ENCODE measurements at places on chromosomes 7 and 10.

DNA sequence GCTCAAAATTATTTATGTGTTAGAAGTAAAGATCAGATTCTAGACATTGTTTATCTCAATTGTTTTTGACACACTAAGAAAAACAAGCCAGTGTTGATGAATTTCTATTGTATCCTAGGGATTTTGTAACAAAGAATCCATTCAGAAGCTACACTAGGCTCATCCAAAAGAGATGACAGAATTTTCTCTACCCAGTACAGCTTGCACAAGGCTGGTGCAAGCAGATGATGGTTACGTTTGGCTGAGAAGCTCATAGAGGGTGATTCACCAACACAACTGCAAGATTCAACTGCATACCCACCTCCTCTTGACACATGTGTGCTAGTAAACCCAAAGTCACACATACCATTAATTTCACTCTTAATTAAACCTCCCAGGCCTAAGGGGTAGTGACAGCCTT, 20.8 kb downstream of the GRM3 start:
- DNase-seq, result no peak

DNA sequence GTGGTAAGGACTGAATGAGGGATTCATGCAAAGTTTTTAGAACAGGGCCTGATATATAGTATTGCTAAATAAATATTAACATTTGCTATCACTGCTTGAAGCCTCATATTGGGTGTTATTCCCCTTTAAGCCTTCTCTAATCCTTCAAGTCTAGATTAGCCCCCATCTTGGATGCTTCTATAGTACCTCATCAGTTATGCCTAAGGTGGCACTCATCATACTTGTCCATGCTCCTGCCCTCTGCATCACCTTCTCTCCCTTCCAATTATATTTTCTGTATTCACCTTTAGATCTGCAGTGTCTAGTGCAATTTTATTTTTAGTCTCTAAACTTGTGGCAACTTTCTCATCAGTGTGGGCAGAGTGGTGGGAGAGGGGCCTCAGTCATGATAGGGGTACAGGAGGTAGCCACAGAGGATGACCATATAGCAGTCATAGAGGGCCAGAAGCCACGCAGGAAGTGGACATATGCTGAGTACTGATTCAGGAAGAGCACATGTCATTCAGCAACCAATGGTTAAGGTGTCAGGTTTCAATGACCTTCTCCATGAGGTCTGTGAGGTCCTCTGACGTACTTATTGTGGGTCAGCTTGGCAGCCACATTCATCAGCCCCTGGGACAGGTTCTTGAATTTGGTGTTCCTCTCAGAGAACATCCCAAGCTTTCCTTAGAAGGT, 2.5 kb downstream of the ENTPD1 start:
- DNase-seq, result peak; percentile 24

- no peak for DNase-seq
These were observed 26.2 kb downstream of the ADK start for GRCh38 chr10:74177140-74177677.

DNA sequence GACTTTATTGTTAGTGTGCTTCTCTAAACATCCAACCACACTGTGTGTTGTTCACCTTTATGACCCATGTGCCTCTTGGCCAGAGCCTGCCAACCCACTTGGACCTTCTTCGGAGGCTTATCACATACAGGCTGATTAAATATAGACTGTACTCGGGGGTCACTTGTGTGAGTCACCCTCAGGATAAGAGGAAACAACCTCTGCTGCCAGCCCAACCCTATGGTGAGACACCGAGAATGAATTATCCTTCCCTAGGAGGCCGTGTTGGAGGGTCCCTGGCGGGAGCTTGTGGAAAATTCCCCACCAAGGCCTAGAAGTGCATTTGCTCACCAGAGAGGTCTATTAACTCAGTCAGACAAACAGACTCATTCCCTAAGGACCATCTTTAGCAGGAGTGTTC, 63.0 kb downstream of the FAS start:
- DNase-seq, result no peak

- DNase-seq, result no peak
These were observed 70.0 kb downstream of the AFAP1L2 start for GRCh38 chr10:114334301-114334700.

DNA sequence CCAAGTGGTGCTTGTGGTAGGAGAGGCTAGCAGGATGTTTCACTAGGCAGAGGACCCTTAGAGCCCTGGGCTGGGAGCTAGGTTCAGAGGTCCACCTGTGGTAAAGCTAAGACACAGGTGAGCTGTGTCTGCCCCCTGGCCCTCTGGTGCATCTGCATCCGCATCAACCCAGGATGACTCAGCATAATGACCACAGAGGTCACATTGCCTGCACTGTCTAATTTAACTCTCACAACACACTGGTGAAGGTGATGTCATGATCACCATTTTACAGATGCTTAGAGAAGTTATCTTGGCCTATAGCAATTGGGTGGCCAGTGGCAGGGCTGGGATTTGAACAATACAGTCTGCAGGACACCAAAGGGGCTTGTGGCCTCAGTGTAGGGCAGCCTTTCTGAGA, 33.1 kb downstream of the HABP2 start:
- no peak for DNase-seq

DNA sequence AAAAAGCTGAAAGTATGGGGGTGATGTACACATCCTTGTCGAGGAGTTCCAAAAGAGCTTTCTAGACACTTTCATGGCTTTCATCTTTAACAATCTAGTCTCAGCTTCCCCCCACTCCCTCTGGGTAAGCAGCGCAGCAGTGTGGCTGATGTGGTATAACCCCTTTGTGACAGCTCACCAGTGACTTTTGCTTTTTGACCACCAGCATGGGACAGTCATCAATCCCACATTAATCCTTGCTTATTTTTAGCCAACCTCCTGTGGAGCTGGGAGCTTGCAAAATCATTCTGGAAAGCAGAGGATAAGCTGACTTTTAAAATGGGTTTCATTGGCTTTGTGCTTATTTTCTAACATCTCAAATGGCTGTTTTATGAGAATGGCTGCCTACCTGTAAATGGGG, 272.7 kb downstream of the HDAC9 start:
- DNase-seq, result no peak

DNA sequence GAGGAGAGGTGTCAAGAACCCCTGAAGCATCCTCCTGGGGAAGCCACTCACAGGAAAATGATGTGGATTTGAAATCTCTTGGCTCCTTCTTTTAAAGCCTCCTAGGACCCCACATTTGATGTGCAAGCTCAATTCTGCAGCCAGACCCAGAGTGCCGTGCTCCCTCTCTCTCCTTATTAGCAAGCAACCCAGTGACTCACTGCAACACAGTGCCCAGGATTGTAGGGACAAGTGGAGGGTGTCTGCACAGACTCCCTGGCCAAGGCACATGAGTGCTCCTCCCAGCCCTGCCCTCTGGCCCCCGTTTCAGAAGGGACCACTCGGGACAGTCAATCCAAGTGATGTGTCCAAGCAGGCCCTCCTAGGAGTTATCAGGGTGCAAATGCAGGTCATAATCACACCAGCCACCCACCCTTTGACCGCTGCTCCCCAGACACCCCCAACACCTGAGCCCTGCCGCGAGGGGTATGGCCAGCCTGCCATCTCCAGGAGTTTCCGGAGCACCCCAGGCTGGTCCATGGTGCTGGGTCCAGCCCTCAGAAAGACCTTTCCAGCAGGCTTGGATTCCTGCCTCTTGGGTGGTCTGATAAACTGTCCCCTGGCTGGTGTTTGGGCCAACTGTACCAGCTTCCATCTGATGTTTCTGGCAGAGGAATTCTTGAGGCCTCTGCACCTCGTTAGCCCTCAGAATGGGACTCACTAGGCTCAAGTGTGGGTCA, 54.5 kb upstream of the CXCL12 start:
- no peak for DNase-seq

DNA sequence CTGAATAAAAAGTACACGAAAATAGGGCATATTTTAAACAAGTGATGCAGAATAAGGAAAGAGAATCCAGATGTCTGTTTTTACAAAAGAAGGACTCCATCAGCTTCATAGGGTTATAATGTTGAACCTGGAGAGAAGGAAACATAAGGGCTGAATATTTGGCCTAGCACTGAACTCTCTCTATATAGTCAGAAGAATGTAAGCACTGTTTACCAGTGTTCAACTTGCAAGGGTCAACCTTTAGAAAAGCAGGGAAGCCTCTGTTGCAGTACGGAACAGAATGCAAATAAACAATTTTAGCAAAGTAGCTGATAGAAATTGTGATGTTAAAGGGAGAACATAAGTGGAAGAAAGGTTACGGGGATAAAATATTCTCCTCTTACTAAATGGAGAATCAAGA, 16.2 kb downstream of the CDK6 start:
- no peak for DNase-seq

GRCh38 chr10:20811131-20811530, 86.0 kb downstream of the NEBL start:
- no peak for DNase-seq

DNA sequence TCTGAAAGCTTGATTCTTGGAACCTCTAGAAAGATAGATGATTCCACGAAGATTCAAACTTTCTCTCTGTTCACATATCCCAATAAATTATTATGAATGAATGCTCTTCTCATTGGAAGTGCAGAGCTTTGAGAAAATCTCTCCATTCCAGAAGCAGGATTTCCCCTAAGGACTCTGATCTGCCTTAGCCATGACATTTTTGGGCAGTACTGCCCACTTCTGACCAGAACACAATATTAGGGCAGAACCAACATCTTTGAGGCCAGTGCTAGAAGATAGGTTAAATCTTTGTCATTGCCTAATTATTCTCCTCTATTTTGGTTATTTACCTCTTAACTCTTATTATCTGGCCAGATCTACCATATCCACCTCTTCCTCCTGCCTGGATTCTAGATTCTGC, 49.9 kb downstream of the ARMC3 start:
- DNase-seq, result no peak

- DNase-seq, result no peak
These were observed 98.3 kb downstream of the CTTNBP2 start for GRCh38 chr7:117774943-117775342.

Data from GM19239 (cell line).